ENCODE measurements at places on chromosomes 5 and 9.
A peak's percentile ranks its signal among the peaks of the same experiment; 100 is the strongest.

DNA sequence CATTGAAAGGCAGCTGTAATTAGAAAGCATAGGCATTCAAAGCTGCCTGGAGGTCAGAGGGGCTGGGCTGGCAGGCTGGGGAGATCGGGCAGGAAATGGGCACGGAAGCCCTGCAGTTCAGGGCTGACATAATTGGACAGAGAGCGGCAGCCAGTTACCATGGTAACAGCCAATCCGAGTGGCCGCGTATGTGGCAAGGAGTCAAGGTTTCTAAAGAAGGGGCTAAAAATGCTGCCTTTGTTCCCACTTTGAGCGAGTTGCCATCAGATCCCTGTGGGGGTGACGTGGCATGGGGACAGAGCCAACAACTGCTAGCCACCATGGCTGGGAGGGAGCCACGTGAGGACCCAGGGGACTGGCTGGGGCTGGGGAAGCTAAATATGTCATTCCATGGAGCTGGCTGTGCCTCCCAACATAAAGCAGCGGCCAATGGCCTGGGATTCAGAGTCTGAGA is 44.7 kb upstream of the NDFIP1 start:
- H3K4me3 ChIP-seq, result peak overlapping the region; percentile 6
- peaks cover 16% of the 10 kb centered on the region for H3K4me1 ChIP-seq
- H3K27ac ChIP-seq, result no peak overlapping the region
- no peaks in the 10 kb centered on the region for H3K36me3 ChIP-seq
- peak; percentile 51 for DNase-seq

- H3K27me3 ChIP-seq, result no peaks in the 10 kb centered on the region
- no peaks in the 10 kb centered on the region for H3K36me3 ChIP-seq
- no peak for DNase-seq
- H3K4me3 ChIP-seq, result no peak overlapping the region
Measured at GRCh38 chr9:7961076-7961475, 161.5 kb upstream of the DMAC1 start.

DNA sequence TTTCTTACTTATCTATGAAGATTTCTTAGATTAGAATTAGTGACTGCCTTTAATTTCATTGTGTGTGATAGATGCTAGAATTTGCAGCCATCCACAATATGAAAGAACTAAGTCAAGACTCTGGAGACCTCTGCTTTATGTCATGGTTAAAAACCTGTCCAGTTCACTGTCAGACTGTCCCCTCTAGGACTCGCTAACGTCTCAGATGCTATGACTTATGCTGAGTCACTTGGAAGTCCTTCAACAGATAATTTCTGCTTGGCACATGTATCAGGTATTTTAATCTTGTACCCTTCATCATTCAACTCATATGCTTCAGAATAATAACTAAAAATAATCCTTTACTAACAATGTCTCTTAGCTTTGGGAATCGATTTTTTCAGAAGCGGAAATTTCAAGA is 230.5 kb upstream of the DMAC1 start:
- no peaks in the 10 kb centered on the region for H3K27me3 ChIP-seq
- DNase-seq, result no peak
- H3K27ac ChIP-seq, result no peak overlapping the region
- H3K4me3 ChIP-seq, result no peak overlapping the region

DNA sequence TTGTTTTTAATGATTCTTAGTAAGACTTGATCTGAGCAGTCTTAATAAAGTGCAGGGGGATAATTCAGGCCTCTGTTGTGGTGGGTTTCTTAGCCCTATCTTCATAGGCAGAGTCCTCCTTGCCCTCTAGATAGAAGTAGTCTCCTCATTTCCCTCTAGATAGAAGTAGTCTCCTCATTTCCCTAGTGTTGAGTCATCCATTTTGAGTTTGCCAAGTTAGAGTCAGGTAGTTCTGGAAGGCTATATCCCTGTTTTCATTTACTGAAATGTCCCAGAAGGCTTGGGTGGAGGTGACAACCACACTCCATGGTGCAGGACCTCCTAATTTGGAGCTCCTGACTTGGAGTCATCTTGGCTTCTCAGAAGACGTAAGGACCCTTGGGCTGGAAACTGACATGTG is 384.6 kb downstream of the MLLT3 start:
- no peak for DNase-seq
- no peaks in the 10 kb centered on the region for H3K36me3 ChIP-seq
- peaks cover 3% of the 10 kb centered on the region for H3K4me1 ChIP-seq
- H3K4me3 ChIP-seq, result no peak overlapping the region
- no peak overlapping the region for H3K27ac ChIP-seq
- H3K27me3 ChIP-seq, result no peaks in the 10 kb centered on the region

DNA sequence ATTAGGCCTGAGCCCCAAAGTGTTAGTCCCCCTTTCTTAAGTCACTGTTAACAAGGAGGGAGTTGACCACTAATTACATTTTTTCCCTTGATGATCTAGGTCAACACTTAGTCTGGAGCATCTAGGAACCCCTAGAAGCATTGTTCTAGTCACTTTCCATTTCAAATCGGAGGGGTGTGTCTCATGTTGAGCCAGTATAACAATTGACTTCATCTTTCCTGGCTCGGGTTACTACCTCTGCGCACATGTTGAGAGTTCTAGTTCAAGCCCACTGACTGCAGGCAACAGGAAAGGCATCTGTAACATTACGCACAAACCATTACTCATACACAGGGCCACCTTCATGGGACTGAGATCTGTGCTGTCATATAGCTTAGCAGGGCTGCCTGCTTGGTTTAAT is 164.9 kb downstream of the NTRK2 start:
- no peak for DNase-seq
- H3K4me1 ChIP-seq, result no peaks in the 10 kb centered on the region
- no peak overlapping the region for H3K4me3 ChIP-seq
- peaks cover 5% of the 10 kb centered on the region for H3K27me3 ChIP-seq
- H3K36me3 ChIP-seq, result no peaks in the 10 kb centered on the region

Measured in cardiac muscle cell (in vitro differentiated cells and primary cell).